ENCODE measurements at places on chromosomes 3 and 15. TPM values are rescaled to one million over a fixed set of nuclear protein-coding genes. Genes with fewer than 3 reads are reported as not detected.
A peak's percentile ranks its signal among the peaks of the same experiment; 100 is the strongest.

The TEX55 gene
- total RNA-seq = not detected

The EXOSC7 gene
- total RNA-seq = 22.2 TPM

The RARRES1 gene
- 63.5 TPM for total RNA-seq

The CCR2 gene
- 3.7 TPM for total RNA-seq

DNA sequence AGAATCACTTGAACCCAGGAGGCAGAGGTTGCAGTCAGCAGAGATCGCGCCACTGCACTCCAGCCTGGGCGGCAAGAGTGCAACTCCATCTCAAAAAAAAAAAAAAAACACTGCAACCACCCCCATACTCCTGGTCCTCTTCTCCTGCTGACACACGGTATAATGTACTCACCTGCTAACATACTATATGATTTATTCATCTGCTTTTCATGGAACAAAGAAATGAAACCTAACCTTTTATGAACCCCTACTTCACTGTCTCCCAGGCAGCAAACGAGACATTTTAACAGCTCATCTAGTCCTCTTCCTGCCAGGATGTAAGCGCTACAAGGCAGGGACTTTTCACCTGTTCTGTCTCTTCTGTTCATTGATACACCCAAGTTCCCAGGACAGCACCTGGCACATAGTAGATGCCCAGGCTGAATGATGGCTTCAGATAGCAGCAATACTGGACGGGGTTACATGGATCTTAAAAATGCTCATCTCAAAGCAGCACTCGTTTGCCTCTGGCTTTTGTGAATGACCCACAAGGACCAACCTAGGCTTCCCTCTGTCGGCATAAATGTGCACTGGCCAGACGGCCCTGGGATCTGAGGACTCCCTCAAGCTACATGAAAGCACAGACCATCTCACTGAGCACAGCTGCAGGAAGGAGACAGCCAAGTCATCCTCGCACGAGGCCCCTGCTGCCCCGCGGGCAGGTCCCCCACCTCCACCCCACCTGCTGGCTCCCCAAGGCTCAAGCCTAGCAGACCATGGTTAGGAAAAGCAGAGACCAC lies 20.3 kb downstream of the XXYLT1 start:
- no peak for DNase-seq

DNA sequence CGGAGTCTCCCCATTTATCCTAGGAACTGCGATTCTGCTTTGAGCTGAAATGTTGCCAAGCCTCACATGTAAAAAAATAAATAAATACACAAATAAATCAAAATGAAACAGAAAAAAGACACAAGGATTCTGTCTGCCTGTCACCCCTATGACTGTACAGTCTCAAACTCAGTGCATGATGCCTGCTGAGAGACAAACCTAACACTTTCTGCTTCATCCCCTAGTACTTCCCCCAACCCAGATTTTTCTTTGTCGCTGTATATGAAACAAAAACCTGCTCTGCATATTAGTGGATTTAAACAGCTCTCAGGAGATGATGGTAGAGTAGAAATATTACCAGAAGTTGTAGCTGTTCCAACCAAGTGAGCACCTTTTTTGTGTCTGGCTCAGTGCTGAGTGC lies 530.7 kb upstream of the CFAP20DC start:
- no peak for DNase-seq

DNA sequence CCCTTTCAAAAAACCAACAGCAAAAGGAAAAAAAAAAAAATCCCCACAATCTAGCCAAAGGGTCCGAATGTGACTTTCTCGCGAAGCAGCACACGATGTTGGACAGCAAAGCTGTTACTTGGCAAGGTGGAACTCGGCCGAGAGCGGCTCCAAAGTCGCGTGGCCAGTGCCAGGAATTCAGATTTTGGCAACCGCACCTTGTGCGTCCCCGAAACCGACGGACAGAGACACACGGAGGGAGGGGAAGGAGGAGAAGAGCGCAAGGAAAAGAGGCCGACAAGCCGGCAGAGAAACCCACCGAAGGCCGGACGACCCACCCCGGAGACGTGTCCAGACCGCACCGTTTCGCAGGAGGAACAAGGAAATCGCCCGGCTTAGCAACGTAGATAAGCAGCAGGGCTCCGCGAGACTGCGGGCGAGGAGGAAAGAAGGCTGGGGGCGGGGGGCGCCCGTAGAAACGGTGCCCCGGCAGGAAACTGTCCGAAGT lies 517.3 kb downstream of the MECOM start:
- peak; percentile 67 for DNase-seq

GRCh38 chr3:40179016-40179415 lies 130.5 kb upstream of the EIF1B start:
- peak; percentile 89 for DNase-seq

DNA sequence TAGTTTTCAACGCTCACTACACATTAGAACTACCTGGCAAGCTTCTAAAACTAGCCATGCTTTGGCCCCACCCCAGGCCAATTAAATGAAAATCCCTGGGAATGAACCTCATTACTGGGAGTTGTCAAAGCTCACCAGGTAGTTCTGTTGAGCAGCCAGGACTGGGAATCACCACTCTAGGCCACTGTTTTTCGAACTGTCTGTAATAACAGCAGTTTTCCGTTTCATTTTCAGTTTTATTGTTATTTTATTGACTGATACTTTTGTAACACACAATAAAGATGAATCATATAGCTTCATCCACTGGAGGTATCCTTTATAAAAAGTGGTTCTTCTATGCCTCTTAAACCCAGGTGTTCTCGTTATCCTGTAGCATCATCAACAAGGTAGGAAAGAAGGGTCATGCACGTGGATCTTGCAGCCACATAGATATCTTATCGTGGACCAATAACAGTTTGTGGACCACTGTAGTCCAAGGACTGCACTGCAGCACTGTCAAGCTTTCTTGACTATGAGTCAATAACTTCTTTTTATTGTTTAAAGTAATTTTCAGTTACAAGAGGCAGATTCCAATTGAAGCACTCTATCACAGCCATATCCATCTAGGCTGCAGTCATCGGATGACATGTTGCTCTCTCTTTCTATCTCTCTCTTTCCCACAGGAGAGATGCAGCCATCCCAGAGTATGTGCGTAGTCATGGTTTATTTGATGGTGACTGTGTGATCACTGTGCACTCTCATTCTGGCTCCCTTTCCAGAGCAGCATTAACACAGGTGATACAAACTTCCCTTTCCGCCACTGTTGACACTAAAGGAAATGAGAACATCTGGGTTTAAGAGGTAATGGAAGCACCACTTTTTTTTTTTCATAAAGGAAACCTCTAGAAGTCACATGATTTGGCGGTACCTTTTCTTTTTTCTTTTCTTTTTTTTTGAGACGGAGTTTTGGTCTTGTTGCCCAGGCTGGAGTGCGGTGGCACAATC lies 39.0 kb upstream of the BLM start:
- no peak for DNase-seq

- no peak for DNase-seq
Observed at GRCh38 chr3:111215481-111215880, 143.9 kb downstream of the NECTIN3 start.

DNA sequence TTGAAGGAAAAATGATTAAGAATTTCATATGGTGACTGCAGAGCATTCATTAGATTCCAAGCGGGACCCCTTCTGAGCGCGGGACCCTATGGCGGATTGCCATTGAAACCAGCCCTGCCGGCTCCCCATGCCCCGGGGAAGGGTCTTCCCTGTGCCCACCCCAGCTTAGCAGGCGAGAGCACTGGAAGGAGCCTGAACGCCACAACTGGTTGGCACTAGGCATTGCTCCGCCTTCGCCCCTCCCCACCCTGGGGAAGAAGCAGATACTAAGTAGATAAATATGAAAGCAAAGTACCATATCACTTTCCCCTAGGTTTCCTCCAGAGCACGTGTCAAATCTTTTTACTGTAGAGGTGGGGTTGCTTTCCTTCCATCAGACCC lies 70.7 kb downstream of the CYP19A1 start:
- DNase-seq = peak; percentile 23

GRCh38 chr3:186640929-186641328 lies 730 bp downstream of the FETUB start:
- DNase-seq = no peak

GRCh38 chr3:30598668-30599545 lies 7.5 kb upstream of the TGFBR2 start:
- no peak for DNase-seq

- no peak for DNase-seq
Observed at GRCh38 chr15:58923696-58924300, 9.7 kb downstream of the SLTM start.

GRCh38 chr3:71784201-71784913 lies 591 bp downstream of the PROK2 start:
- no peak for DNase-seq

- DNase-seq = no peak
Observed at GRCh38 chr3:82475306-82475705, 713.9 kb upstream of the GBE1 start.

GRCh38 chr3:97885931-97886824 lies 64.4 kb downstream of the CRYBG3 start:
- DNase-seq = no peak

- DNase-seq = no peak
Observed at GRCh38 chr3:10285272-10286132, 7.2 kb downstream of the GHRL start.

- no peak for DNase-seq
Observed at GRCh38 chr3:50351323-50351697, 648 bp downstream of the CYB561D2 start.

DNA sequence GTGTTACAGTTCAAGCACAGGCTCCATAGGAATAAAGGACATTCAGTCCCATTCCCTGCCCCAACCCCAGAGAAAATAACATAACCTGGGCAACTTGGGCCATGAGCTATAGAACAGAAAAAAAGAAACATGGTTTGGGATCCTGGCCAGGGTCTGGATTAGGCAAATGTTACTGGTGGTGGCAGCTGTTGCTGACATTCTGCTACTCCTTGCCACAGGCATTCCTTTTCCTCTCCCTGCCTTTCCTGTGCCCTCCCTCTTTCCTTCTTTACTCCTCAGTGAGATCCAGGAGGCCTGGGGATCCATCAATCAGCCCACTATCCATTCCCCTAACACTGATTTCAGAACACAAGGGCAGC lies 129.1 kb downstream of the NTRK3 start:
- no peak for DNase-seq

GRCh38 chr3:134320749-134321148 lies 53.5 kb downstream of the AMOTL2 start:
- no peak for DNase-seq

- DNase-seq = peak; percentile 70
Observed at GRCh38 chr3:65854606-65855304, 184.0 kb downstream of the MAGI1 start.

GRCh38 chr3:99542767-99543518 lies 95.5 kb upstream of the COL8A1 start:
- no peak for DNase-seq

- DNase-seq = peak; percentile 88
Observed at GRCh38 chr15:75029378-75030022, 6.1 kb downstream of the PPCDC start.

- DNase-seq = no peak
Observed at GRCh38 chr3:66738625-66739365, 238.0 kb upstream of the LRIG1 start.

DNA sequence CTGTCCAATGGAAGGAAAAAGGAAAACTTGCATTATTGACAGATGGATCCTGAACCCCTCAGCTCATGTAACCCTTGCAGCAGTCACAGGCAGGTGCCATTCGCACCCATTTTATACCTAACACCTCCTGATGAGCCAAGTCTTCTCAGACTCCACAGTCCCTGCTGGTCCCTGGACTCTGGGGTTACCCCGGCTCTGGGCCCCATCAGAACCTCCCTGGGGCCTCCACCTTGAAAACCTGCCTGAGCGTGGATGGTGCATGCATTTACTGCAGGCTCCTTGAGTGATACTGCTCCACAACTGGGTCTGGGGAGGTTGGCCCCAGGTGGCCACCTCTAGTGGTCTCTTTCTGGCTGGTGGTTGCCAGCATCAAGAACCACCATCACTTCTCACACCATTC lies 15.9 kb upstream of the DOCK3 start:
- DNase-seq = peak; percentile 6

DNA sequence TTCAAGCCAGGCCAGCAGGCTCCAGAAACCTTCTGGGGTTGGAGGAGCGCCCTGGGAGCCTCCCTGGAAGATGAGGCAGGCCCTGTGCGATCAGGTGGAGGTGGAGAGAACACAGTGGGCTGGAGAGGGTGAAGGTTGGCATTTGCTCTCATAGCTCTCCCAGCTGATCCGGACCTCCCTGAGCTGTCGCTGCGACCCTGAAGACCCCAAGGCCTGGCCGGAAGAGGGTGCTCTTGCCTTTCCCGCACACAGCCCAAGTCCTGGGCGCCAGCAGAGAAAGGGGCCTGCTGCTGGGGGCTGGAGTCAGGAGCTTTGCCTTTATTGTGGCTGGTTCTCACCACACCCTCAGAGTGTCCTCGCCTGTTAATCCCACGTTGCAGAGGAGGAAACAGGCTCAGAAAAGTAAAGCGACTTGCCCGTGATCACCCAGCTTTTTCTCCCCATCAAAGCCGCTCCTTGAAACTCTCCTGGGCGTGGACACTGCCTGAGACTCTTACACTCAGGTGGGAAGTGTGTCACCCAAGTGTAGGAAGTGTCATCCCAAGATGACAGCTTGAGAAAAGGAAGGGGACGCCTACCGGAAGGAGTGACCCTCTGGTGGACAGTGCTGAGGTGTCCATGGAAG lies 8.6 kb upstream of the RPL29 start:
- DNase-seq = no peak

GRCh38 chr3:136909187-136909586 lies 47.2 kb downstream of the NCK1 start:
- DNase-seq = no peak

- no peak for DNase-seq
Observed at GRCh38 chr15:94238539-94239118, 7.3 kb downstream of the MCTP2 start.

DNA sequence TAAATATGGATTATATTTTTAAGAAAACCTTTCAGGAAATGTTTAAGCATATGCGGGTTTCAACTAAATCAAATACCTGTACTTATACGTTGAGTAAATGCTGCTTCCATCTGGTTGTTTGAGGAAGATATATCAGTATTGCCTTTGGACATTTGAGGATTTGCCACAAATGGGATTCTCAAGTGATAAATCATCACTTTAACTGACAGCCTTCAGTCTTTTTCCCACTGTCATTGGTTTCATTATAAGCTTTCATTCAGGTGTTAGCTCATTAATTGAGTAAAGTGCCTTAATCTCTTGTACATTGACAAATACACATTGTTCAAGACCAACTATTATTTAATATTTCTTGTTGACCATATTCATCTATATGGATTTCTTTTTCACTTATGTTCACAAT lies 217.2 kb downstream of the EDEM1 start:
- no peak for DNase-seq

DNA sequence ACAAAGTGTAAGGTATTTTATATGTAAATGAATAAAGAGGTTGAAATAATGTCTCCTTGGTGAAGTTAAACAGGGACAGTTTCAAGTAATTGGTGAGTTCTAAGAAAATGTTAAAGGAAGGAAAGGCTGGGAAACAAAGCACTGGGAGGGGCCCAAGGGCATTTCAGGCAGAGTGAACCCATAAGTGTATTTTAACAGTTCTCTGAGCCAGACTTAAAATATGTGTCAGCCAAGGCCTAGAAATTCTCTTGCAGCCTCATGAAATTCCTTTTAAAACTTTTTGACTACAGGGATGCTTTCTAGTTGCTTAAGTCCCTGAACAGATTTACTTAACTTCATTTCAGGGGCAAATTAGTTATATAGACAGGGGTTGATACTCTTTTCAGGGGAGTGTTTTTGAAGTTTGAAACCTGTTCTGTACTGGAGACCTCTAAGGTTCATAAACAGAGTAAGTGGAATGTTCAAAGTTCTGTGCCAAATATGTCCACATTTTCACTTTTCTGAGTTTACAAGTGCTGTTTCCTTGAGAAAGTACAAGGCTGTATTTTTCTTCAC lies 77.6 kb downstream of the GALK2 start:
- DNase-seq = no peak

All from left colon (tissue), 2 donors.